Fibroblast of mammary gland (primary cell): ENCODE measurements at places on chromosomes 6 and 20.

GRCh38 chr6:4504700-4505099 is 271.5 kb upstream of the CDYL start:
- DNase-seq, result no peak

GRCh38 chr20:62902926-62903615 is 23.2 kb downstream of the DIDO1 start:
- peak; percentile 41 for DNase-seq

GRCh38 chr20:49281913-49282467 is 4.1 kb upstream of the ZNFX1 start:
- DNase-seq, result no peak

DNA sequence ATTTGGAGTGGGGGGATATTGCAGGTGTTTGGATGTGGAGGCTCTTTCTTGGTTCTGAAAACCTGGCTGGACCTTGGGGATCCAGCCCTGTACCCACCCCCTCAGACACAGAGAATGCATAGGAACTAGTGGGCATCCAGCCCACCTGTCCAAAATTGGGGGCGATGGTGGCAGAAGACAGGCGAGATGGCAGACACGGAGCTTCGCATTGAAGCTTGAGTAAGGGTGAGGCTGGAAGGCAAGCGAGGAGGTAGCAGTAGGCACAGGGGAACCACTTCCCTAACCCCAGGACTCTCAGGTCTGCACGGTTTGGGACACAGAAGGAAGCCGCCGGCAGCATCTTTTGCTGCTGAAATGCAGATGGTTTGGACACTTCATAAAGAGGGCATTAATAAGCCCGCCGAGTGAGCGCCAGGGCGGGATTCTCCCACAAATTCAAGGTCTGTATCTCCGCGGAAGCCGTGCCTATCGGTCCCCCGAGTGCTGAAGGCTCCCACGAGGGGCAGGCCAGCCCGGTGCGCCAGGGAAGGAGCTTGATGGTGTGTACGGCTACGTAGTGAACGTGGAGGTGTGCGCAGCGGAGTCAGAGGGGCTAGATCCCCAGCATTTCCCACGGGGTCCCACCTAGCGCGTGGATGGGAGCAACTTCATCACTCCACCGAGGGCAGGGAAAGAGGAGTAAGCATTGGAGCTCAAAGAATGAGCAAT is 1.6 kb upstream of the FOXA2 start:
- DNase-seq, result no peak

GRCh38 chr6:12017876-12018401 is 5.8 kb downstream of the HIVEP1 start:
- no peak for DNase-seq

DNA sequence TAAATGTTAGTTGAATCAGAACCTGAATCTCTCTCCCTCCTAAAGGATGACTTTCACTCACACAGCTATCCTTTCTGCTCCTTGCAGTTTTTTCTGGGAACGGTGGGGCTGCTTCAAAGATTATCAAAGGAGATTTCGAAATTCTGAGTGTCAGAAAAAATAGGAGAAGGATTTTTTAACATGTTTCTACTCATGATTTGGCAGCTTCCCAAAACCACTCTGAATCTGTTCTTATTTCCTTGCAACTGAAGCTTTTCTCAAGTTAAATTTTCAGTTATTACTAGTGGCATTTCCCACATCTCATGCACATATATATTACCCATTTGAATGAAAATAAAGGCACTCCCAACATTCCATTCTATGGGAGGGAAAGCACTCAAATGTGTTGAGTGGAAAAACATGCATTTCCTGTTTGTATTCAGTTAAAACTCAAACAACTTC is 123.6 kb downstream of the LCA5 start:
- DNase-seq, result peak; percentile 79

- peak; percentile 30 for DNase-seq
These were observed 55.5 kb downstream of the ATP9A start for GRCh38 chr20:51712501-51713212.
